ENCODE measurements at places on chromosomes 16 and 17.
A peak's percentile ranks its signal among the peaks of the same experiment; 100 is the strongest.

- DNase-seq = peak; percentile 17
Measured at GRCh38 chr16:11297492-11298142, 16.5 kb upstream of the PRM1 start.

DNA sequence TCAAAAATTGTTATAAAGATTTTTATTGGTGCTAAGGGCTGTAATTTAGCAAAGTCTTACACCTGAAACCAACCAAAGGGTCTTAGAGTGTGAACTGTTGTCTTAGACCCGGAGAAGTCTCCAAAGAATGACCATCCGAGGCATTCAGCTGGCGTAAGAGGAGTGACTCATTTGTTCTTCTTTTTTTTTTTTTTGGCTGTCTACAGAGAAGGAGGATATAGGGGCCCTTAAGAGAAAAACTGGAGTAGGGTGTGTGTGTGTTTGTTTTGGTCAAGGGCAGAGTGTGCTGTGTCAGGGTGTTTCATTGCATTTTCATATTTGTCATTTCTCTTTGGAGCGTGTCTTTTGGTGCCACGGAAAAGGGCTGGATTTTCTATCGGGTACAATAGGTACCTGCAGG is 508.0 kb downstream of the WWOX start:
- DNase-seq = no peak

DNA sequence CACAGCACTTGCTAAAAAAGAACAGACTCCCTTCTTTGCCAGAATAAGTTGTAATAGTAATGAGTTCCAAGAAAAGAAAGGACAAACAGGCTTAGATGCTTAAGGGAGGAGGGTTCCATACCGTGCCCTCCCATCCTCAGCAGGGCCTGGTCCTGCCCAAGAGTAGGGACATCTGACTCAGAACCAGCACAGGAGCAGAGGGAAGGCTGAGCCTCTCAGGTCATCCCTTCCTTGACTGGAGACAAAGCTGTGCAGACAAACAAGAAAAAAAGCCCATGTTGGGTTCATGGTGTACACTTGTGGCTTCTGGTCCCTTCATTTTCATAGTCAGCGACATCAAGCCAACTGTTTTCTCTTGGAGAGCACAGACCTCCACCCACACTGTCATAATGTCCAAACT is 44.2 kb upstream of the NDRG4 start:
- no peak for DNase-seq

DNA sequence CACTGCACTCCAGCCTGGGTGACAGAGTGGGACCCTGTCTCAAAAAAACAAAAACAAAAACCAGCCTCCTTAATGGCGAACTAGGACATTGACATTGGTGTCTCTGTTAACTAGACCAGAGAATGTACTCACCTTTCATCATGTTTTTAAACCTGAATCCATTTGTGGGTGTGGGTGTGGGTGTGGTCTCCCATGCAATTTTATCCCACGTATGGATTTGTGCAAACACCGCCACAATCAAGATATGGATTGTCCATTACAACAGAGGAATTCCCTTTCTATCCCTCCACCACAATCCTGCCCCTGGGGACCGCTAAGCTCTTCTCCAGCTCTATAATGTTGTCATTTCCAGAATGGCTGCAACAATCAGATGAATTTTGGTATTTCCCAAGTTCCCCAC is 49.9 kb downstream of the DNAH17 start:
- no peak for DNase-seq

- peak; percentile 13 for DNase-seq
Measured at GRCh38 chr17:74212209-74212912, 1.0 kb upstream of the TTYH2 start.

DNA sequence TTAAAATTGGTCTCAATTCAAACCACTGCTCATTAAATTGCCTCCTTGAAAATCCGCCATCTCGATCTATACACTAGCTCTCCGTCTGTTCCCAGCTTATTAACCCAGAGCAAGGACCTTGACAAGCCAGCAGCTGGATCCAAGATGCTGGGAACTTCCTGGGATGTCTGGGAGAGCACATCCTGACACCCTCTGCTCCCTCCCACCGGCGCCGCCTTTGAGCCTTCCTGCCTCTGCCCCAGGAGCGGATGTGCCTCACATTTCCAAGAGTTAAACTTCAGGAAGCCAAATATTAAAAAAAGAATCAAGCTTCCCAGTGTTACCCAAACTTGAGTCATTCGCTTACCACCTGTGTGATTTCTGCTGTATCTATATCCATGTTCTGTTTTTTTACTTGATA is 107.9 kb downstream of the HAPSTR1 start:
- no peak for DNase-seq

DNA sequence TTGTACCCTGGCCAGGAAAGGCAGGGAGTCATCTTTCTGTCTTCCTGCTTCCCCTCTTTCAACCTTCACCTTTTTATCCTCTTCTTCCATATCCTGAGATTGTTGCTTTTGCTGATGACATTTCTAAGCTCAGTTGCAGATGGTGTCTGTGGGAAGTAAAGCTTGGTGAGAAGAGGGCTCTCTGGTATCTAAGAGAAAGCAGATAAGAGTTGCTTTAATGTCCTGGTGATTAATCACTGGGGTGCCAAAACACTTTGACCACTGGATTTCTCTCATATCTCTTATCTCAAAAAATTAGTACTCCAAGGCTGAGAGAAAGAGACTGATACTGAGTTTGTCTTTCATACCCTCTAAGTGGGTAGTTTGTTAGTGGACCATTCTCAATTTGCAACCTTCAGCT is 71.3 kb downstream of the NEUROD2 start:
- DNase-seq = no peak

GRCh38 chr17:10767232-10767631 is 36.7 kb downstream of the TMEM238L start:
- no peak for DNase-seq

DNA sequence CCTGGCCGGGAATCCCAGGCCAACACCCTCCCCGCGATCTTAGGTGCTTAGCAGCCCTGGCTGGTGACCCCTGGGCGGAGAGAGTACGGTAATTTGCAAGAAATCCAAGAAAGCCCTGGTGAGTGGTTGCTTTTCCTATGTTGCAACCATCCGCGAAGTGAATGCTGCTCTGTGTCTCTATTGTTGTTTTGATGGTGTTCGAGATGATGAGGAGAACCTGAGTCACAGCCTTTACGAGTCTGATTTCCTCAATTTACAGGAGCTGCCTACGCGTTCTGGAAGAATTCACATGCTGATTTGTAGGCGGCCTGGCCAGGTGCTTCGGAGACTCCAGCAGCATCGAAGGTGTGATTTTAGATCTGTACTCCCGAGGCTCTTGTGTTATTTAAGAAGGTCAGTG is 63.3 kb downstream of the TMEM235 start:
- no peak for DNase-seq

GRCh38 chr16:68520649-68521086 is 18.4 kb upstream of the ZFP90 start:
- peak; percentile 60 for DNase-seq

DNA sequence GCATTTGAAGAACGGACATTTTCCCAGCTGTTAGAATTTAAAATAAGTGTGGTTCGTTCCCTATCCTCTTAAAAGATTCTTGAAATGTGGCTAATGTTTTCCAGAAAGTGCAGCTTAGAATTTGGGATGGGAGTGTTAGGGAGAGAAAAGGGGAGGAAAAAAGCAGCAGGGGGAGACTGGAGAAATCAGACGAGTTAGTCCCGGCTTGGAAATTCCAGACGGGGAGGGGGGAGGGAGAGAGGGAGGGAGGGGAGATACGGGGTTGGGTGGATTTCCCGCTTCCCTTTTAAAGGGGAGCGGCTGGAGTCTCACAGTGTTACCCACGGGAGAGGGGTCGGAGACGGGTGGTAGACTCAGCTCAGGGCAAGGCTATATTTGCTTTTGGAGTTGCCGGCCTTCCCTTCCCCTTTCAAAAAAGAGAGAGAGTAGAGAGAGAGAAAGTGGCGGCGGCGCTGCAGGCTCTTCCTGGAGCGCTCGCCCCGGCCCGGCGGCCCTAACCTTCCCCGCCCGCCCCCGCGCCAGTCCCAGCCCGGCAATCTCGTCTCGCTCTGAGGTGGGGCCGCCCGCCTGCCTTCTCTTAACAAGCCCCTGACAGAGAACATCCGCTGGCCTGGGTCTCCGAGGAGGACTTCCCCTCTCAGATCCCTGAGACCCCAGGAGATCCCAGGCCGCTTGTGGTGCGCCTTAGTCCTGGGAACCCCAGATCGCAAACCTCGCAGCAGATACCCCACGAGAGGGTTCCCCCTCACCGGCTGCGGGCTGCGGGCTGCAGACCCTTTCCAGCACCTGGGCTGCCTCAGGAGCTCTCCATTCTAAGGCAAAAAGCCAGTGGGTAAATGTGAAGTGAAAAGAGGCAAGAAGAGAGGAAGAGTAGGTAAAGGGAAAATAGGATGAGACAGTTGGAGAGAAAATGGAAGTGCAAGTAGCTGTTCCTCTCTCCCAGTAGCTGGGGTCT is 6.6 kb downstream of the IGF2BP1 start:
- DNase-seq = no peak

DNA sequence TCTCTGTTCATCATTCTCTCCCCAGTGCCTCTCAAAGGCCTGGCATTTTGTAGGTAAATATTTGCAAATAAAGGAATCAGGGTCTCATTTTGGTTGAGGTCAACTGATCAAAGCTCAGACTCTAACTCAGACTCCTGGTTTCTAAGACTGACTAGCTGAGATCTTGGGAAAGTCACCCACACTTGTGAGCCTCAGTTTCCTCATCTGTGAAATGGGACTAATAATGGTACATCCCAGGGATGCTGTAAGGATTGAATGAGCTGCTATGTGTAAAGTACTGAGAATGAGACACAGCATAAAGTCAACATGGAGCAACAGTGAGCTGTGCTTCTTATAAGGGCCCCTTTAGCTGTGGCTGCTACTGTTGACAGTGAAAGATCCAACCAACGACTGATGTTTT is 70.6 kb upstream of the XYLT1 start:
- DNase-seq = no peak

DNA sequence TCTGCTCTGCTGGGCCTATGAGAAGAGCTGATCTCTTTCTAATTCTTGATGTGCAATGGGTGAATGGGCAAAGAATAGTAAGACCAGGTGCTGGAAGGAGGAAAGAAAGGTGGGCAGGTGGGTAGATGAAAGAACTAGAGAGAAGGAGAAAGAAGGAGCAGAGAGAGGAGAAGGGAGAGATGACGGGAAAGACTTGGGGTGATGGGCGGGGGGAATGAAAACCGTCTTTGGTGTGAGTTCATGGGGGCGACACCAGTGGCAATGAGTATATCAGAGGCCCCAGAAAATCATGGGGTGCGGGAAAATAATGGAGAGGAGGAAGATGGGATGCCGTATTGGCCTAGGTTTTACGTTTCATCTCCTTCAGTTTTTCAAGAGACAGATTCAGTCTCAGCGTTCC is 128.8 kb upstream of the PLCG2 start:
- no peak for DNase-seq
